Activated T-cell treated with anti-CD3 and anti-CD28 coated beads, Interleukin-2, amount 50 U/mL, for 24 hours (primary cell): ENCODE measurements at places on chromosomes 11 and 22.

- H3K4me3 ChIP-seq, result peak overlapping the region; percentile 82
- H3K4me1 ChIP-seq, result peaks cover 35% of the 10 kb centered on the region
- DNase-seq, result no peak
- peaks cover 27% of the 10 kb centered on the region for H3K36me3 ChIP-seq
- no peaks in the 10 kb centered on the region for H3K27me3 ChIP-seq
- H3K27ac ChIP-seq, result peak overlapping the region; percentile 99
These were observed 1.2 kb upstream of the MAPK1 start for GRCh38 chr22:21868651-21869050.

- no peak for DNase-seq
- H3K36me3 ChIP-seq, result peaks cover 7% of the 10 kb centered on the region
- no peak overlapping the region for H3K27ac ChIP-seq
- H3K4me3 ChIP-seq, result no peak overlapping the region
These were observed 8.2 kb downstream of the UBASH3B start for GRCh38 chr11:122663764-122664163.

DNA sequence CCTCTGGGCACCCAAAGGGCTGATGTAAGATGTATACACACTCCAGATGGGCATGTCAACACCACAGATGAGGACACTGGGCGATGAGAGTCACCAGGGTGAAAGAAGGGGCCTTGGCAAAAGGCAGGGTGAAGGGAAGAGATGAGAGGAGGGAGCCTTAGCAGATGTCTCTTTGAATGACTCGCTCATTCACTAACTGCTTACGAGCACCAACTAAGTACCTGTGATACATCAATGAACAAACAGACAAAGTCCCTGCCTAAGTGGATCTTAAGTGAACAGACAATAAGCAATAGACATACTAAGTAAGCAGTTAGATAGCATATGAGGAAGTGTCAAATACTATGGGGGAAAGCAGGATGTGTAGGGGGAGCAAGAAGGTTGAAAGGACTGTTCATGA is 7.5 kb downstream of the ME3 start:
- no peaks in the 10 kb centered on the region for H3K36me3 ChIP-seq
- no peak overlapping the region for H3K27ac ChIP-seq
- H3K4me3 ChIP-seq, result no peak overlapping the region
- H3K4me1 ChIP-seq, result peaks cover 5% of the 10 kb centered on the region
- peaks cover 30% of the 10 kb centered on the region for H3K27me3 ChIP-seq

GRCh38 chr11:78341841-78342240 is 75.8 kb downstream of the GAB2 start:
- H3K4me3 ChIP-seq, result no peak overlapping the region
- no peak for DNase-seq
- peaks cover 10% of the 10 kb centered on the region for H3K27me3 ChIP-seq

GRCh38 chr11:19432370-19433061 is 191.8 kb upstream of the E2F8 start:
- no peak overlapping the region for H3K27ac ChIP-seq
- peaks cover 58% of the 10 kb centered on the region for H3K27me3 ChIP-seq
- DNase-seq, result no peak
- no peaks in the 10 kb centered on the region for H3K36me3 ChIP-seq
- H3K4me3 ChIP-seq, result no peak overlapping the region
- H3K4me1 ChIP-seq, result peaks cover 2% of the 10 kb centered on the region

GRCh38 chr11:122853971-122854446 is 15.7 kb downstream of the CRTAM start:
- peaks cover 39% of the 10 kb centered on the region for H3K36me3 ChIP-seq
- H3K4me1 ChIP-seq, result peaks cover 73% of the 10 kb centered on the region
- DNase-seq, result peak; percentile 50
- peaks cover 4% of the 10 kb centered on the region for H3K27me3 ChIP-seq

DNA sequence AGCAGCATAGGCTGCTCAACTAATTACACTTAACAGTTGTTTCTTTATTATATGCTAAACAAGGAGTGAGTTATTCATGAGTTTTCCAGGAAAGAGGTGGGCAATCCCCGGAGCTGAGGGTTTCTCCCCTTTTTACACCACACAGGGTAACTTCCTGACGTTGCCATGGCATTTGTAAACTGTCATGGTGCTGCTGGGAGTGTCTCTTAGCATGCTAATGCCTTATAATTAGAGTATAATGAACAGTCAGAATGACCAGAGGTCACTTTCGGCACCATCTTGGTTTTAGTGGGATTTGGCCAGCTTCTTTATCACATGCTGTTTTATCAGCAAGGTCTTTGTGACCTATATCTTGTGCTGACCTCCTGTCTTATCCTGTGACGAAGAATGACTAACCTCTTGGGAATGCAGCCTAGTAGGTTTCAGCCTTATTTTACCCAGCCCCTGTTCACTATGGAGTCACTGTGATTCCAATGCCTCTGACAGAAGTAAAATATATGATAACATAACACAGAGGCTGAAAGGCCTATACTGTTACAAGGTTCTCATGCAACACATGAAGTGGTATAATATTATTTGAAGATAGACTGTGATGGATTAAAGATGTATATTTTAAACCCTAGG is 41.3 kb upstream of the RDX start:
- peak overlapping the region; percentile 71 for H3K27ac ChIP-seq
- peaks cover 22% of the 10 kb centered on the region for H3K4me1 ChIP-seq
- peak overlapping the region; percentile 23 for H3K4me3 ChIP-seq
- no peaks in the 10 kb centered on the region for H3K27me3 ChIP-seq

DNA sequence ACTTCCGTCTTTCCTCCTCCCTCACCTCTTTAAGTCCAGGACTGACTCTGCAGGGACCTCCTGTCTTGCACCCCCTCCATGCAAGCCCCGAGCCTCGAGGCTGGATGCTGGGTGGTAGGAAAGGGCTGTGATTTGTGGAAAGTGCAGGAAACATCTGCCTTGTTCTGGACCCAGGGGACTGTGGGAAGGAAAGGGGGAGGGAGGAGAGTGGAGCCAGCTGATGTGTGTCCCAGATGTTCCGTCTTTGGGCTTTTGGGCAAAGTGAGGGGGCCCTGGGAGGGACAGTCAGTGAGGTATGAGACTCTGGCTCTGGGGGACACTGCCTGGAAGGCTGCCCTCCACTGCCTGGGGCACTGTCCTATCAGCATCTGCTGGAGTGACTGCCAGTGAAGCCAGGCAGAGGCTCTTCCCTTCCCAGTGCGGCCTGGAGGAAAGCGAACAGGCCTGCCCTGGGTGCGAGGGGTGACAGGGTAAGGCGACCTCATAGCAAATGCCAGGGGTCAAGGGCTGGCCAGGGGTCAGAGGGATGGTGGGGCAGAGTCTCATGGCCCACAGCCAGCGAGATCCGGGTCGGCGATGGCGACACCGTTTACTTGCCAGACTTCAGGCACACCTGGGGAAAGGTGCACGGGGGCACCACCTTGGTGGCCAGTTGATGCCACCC is 1.7 kb downstream of the MRGPRD start:
- H3K27ac ChIP-seq, result no peak overlapping the region
- no peak for DNase-seq
- no peak overlapping the region for H3K4me3 ChIP-seq
- H3K36me3 ChIP-seq, result no peaks in the 10 kb centered on the region
- H3K4me1 ChIP-seq, result peaks cover 2% of the 10 kb centered on the region

DNA sequence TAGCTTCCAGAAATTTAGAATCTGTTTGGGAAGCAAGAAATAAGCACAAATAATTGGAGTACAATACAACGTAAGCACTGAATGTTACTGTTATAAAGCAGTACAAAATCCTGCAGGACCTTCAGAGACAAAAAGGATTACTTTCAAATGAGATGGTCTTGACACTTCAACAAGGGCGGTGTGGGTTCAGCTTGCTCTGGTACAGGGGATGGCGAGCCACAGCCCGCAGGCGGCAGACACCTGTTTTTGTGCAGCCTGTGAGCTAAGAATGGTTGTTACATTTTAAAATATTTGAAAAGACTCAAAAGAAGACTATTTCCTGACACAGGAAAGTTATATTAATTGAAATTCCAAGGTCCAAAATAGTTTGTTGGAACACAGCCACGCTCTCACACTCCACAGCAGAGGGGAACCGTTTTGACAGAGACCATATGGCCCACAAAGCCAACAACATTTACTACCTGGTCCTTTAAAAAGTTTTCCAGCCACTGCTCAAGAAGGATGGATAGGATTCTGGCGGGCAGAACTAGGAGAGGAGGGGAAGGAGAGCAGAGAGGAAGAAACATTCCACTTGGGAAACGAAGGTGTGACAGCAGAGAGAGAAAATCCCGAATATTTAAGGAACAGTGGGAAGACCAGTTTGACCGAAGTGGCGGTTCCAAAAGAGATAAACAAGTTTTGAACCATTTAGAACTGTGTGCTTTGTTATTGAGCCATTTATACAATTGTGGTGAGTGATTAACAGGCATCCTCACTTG is 6.3 kb downstream of the PRDM10 start:
- H3K36me3 ChIP-seq, result peaks cover 28% of the 10 kb centered on the region
- H3K27me3 ChIP-seq, result no peaks in the 10 kb centered on the region
- no peak overlapping the region for H3K4me3 ChIP-seq
- peaks cover 41% of the 10 kb centered on the region for H3K4me1 ChIP-seq
- no peak for DNase-seq

DNA sequence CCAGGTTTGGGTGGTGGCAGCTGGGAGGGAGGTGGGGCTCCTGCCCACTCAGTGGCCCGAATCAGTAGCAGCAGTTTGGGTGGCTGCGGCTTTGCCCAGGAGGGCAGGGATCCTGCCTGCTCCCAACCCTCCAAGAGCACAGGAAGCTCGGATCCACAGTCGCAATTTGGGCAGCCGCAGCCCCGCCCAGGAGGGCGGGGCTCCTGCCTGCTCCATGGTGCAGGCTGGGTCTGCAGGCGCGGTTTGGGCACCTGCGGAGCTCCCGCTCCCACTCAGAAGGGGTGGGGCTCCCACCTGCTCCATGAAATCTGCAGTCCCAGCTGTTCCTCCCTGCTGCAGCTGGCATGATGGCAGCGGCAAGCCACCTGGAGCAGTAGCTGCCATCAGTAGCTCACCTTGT is 38.1 kb upstream of the CALCB start:
- no peaks in the 10 kb centered on the region for H3K4me1 ChIP-seq
- no peak overlapping the region for H3K4me3 ChIP-seq
- no peak for DNase-seq
- peaks cover 16% of the 10 kb centered on the region for H3K27me3 ChIP-seq

GRCh38 chr11:31160504-31161422 is 208.8 kb downstream of the DCDC1 start:
- no peak for DNase-seq
- no peaks in the 10 kb centered on the region for H3K36me3 ChIP-seq
- H3K4me3 ChIP-seq, result no peak overlapping the region
- no peaks in the 10 kb centered on the region for H3K4me1 ChIP-seq
- no peak overlapping the region for H3K27ac ChIP-seq

DNA sequence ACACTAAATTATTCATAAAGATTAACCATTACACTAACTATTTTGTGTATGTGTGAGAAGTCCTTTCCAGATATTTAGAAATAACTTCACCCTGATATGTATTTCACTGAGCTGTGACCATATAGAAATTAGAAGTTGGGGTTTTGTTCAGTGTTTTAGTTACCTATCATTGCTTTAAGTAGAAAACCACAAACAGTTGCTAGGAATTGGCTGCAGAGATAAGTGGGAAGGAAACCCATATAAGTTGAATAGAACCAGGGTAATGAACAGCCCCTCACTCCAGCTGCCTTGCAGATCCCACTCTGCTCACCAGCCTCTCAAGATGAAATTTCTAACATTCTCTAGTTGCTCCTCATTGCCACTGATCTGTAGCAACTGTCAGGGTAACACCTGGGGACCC is 10.3 kb downstream of the SRSF8 start:
- H3K27ac ChIP-seq, result no peak overlapping the region
- H3K4me3 ChIP-seq, result no peak overlapping the region
- peaks cover 11% of the 10 kb centered on the region for H3K4me1 ChIP-seq
- DNase-seq, result no peak
- peaks cover 2% of the 10 kb centered on the region for H3K27me3 ChIP-seq
- peaks cover 9% of the 10 kb centered on the region for H3K36me3 ChIP-seq

DNA sequence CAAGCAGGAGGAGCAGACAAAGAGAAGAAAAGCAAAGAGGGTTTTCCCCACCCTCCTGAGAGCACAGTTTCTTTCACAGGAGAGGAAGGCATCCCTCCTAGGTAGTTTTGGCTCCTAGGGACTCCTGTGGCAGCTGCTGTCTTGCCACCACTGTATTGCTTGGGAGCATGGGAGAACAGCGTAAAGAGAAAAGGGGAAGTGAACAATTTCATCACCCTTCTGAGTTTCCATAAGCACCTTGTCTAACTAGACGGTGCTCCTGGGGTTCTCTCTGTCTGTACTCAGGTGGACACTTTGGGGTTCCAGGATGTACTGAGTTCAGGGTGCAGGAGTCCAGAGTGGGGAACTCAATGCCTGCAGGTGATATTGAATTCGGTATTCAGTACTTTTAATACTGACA is 1430.5 kb downstream of the TBC1D22A start:
- H3K27me3 ChIP-seq, result peaks cover 31% of the 10 kb centered on the region
- H3K27ac ChIP-seq, result no peak overlapping the region
- peaks cover 3% of the 10 kb centered on the region for H3K4me1 ChIP-seq
- no peak overlapping the region for H3K4me3 ChIP-seq
- peaks cover 2% of the 10 kb centered on the region for H3K36me3 ChIP-seq

GRCh38 chr11:110295531-110296225 is 736 bp downstream of the RDX start:
- peaks cover 36% of the 10 kb centered on the region for H3K36me3 ChIP-seq
- peak overlapping the region; percentile 91 for H3K27ac ChIP-seq
- peak; percentile 71 for DNase-seq
- no peaks in the 10 kb centered on the region for H3K27me3 ChIP-seq

- H3K36me3 ChIP-seq, result peaks cover 76% of the 10 kb centered on the region
- H3K4me1 ChIP-seq, result peaks cover 23% of the 10 kb centered on the region
- H3K27me3 ChIP-seq, result no peaks in the 10 kb centered on the region
These were observed 653 bp downstream of the IL18BP start for GRCh38 chr11:71999362-71999761.

DNA sequence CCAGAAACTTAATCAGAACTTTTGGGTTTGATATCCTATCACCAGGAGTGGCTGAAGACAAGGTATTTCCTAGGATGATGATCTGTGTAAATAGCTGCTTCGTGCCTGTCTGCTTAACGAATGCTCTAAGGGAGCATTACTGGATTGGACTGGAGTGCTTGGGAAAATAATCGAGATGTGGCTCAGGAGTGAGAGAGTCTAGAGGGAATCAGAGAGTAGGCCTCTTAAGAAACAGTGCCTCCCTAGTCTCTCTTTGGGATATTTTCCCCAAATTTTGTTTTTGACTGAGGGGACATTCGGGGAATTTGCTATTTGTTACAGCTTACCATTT is 2.5 kb downstream of the MAML2 start:
- no peak for DNase-seq
- H3K4me1 ChIP-seq, result peaks cover 66% of the 10 kb centered on the region
- peaks cover 69% of the 10 kb centered on the region for H3K36me3 ChIP-seq
- H3K27ac ChIP-seq, result peak overlapping the region; percentile 98
- no peaks in the 10 kb centered on the region for H3K27me3 ChIP-seq

DNA sequence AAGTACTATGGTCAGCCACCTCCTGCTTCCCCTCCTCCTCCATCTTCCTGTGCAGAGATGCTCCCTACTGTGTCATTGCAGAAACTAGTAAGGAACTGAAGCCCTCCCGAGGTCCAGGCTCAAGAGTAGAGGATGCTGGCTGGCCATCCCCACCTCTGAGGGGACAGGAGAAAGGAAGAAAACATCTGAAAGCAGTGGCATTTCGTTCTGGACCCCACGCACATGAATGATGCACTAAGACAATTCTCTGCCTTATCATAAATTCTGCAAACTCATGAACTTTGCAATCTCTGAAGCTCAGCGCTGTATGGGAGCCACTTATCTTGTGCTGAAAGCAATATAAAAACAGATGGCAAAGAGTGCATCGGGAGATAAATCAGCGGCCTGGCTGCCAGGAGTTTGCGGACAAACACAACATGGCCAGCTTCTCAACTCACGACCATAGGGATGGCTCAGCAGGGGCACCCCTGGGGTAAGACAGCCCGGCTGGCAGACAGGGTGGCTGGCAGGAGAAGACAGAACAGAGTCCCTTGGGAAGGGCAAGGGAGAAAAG is 306.4 kb downstream of the NXPE2 start:
- H3K4me3 ChIP-seq, result no peak overlapping the region
- no peak overlapping the region for H3K27ac ChIP-seq
